ENCODE measurements at places on chromosomes 7 and 10.

- no peak for DNase-seq
Observed at GRCh38 chr7:20113427-20114027, 103.7 kb downstream of the MACC1 start.

- DNase-seq, result no peak
Observed at GRCh38 chr7:158676906-158677305, 27.7 kb downstream of the NCAPG2 start.

- no peak for DNase-seq
Observed at GRCh38 chr7:114799628-114800028, 122.3 kb upstream of the MDFIC start.

GRCh38 chr10:78597796-78598555 is 470.8 kb upstream of the ZMIZ1 start:
- no peak for DNase-seq
